ENCODE measurements at places on chromosomes 16 and 17.

- no peak for DNase-seq
Observed at GRCh38 chr17:76327696-76328095, 19.6 kb upstream of the QRICH2 start.

- no peak for DNase-seq
Observed at GRCh38 chr17:13596241-13596923, 5.3 kb downstream of the HS3ST3A1 start.

DNA sequence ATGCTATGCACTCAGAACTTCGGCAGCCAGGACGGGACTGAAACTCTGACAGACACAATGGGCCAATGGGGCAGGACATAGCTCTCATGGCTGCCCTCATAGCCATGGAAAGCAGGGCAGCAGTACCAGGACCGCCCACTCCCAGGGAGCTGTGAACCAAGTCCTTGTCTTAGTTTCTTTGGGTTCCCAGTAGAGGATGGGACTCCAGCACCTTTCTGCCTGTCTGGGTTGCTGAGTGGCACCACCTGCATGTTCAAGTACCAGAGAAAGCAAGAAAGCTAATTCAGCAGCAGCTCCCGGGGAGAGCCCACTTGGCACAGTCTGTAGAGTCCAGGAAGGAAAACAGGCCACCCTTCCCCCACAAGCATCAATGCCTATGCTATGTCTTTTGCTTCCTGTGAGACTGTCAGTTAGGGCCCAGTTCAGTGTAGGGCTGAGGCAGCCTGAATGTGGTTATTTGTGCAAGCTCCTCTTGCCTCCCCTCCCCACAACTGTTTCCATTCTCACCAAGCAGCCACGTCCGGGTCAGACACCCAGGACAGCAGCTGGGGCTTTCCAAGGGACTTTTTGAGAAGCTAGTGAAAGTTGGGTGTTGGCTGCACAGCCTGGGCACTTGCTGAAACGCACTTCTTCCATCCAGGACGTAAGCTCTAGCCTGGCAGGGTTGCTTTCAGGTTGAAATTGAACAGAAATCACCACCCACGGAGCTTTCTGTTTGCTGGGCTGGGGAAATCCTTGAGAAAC lies 7.8 kb downstream of the SUPT4H1 start:
- DNase-seq, result peak; percentile 69

- no peak for DNase-seq
Observed at GRCh38 chr16:85607321-85607765, 5.8 kb upstream of the GSE1 start.

DNA sequence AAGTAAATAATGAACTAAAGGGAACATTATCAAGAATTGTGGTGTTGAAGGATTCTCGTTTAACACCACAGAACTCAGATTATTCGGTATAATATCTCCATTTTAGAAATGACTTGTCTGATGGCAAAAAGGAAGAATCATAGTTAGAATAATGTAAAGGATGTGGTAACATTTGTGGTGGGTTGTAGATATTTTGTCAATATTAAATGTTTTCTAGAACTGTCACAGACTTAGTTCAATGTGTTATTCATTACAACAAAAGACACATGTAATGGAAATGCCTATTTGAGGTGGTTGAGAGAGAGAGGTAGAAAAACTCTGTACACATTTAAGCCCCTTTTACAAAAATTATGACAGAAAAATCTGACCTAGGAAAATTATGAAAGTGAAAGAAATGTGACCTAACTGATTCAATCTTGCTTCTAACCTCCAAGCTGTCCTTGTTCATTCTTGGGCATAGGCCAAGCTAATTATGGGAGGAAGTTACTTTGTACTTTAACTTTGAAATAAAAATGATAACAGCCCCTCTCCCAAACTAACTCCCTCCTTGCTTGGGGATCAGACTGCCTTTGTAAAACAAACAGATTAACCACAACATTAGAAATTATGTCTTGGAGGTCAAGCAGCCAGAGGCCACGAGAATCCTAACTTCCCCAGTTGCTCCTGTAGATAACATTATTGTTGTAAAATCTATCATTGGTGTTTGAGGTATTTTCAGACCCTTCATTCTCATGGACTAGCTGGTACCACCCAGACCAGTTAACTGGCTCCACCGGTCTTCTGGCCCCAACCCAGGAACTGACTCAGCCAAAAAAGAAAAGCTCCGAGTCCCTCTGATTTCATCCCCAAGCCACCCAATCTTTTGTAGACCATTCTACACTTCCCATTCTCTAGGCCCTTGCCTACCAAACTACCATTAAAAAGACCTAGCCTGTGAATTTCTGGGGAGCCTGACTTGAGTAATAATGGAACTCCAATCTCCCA lies 1287.8 kb upstream of the CDH8 start:
- no peak for DNase-seq

DNA sequence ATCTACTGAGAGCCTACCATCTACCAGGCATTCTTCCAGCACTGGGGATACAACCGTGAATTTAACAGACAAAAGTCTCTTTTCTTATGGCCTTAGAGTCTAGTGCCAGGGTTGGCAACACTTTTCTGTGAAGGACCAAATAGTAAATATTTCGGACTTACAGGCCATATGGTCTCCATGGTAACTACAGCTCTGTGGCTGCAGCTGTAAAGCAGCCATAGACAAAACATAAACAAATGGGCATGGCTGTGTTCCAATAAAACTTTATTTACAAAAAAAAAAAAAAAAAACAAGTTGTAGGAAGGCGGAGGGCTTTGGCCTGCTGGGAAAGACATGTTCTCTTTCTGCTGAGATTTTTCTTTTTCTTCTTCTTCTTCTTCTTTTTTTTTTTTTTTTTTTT lies 98.7 kb downstream of the ABCC12 start:
- no peak for DNase-seq

- DNase-seq, result no peak
Observed at GRCh38 chr17:14429084-14429483, 128.2 kb downstream of the HS3ST3B1 start.

DNA sequence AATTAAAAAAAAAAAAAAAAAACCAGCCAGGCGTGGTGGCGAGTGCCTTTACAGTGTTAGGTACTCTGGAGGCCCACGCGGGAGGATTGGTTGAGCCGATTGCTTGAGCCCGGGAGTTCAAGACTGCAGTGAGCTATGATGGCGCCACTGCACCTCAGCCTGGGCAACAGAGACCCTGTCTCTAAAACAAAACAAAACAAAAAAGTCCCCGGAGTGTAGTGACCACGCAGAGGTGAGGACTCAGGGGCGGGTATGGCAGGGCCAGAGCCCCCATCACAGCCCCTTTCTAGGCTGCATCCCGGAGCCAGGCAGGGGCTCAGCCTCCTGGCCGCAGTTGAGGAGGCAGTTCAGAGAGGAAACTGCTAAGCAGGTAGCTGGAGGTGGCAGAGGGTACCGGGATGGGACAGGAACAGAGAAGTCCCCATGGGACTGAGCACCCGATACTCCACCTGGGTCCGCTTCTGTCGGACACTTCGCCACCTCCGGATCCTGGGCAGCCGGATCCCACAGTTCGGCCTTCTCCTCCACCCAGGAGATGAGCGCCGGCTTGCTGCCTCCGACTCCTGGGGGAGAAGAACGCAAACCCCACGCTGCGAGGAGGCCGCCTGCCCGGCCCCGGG lies 800 bp downstream of the ZNF747 start:
- no peak for DNase-seq

DNA sequence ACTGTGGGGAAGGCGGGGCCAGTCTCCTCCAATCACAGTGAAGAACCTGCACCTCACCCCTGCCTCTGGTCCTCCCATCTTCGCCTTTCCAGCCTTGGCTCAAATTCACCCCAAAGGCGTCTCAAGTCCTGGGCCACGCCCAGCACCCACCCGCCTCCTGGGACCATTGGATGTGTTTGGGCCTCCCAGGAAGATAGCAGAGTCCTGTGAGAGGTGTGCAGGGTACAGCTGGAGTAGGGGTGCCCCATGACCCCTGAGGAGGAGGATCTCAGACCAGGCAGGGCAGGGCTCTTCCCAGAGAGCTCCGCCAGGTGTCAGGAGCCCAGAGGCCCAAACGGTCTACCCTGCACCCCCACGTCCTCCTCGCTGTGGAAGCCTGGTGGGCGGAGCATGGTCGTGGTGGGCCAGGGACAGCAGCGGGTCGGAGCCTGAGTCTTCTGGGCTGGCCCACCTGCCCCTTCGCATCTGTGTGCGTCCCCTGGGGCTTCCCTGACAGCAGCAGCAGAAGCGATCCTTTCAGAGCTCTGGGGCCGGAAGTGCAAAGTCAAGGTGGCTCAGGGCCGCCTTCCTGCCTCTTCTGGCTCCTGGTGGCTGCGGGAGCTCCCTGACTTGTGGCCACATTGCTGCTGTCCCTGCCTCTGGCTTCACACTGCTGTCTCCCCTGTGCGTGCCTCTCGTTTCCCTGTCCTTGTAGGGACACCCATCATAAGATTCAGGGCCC lies 34.9 kb upstream of the ZNF469 start:
- no peak for DNase-seq

DNA sequence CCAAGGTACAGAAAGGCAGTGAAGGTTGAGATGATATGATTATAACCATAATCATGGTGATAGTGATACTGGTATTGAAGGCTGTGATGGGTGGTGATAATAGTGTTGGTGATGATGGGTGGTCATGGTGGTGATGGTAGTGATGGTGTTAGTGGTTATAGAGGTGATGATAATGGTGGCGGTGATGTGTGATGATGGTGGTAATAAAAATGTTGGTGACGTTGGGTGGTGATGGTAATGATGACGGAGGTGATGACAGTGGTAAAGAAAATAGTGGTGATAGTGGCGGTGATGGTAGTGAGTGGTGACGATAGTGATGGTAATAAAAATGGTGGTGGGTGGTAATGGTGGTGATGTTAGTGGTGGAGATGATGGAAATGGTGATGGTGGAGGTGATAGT lies 65.1 kb upstream of the KDM8 start:
- no peak for DNase-seq

DNA sequence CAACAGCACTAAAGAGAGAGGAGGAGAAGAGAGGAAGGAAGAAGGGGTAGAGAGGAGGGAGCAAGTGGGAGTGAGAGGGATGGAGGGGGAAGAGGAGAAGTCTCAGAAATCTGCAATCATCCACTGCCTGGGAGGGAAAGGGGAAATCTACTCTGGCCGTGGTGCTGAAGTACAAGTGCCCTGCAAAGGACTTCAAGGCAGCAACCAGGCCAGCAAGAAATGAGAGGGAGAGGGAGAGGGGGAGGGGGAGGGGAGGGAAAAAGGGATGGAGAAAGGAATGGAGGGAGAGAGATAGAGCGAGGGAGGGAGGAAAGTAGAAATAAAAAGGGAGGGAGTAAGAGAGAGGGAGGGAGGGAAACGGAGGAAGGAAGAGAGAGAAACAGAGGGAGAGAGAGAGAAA lies 130.8 kb upstream of the EEF2KMT start:
- no peak for DNase-seq

DNA sequence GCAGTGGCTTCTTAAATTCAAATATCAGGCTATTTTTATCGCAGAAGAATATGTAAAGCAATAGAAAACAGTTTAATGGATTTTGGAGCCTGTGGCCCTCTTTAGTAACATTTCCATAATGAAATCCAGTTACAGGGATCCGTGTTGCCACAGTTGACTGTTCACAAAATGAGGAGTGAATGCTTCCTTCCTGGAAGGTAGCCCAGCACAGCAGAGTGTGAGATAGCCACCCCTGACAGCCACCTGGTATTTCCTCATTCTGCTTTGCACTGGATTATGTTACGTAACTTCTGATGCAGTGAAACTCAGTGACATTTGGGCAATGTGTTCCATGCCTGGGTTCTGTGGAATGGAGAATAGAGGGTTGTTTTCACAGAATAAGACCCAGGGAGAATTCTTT lies 517.2 kb downstream of the RBFOX1 start:
- DNase-seq, result no peak

GRCh38 chr17:56358651-56359050 lies 205.4 kb downstream of the ANKFN1 start:
- no peak for DNase-seq

- no peak for DNase-seq
Observed at GRCh38 chr16:54248863-54249710, 37.5 kb downstream of the IRX3 start.

- DNase-seq, result no peak
Observed at GRCh38 chr16:53022374-53022773, 30.3 kb downstream of the CHD9NB start.

DNA sequence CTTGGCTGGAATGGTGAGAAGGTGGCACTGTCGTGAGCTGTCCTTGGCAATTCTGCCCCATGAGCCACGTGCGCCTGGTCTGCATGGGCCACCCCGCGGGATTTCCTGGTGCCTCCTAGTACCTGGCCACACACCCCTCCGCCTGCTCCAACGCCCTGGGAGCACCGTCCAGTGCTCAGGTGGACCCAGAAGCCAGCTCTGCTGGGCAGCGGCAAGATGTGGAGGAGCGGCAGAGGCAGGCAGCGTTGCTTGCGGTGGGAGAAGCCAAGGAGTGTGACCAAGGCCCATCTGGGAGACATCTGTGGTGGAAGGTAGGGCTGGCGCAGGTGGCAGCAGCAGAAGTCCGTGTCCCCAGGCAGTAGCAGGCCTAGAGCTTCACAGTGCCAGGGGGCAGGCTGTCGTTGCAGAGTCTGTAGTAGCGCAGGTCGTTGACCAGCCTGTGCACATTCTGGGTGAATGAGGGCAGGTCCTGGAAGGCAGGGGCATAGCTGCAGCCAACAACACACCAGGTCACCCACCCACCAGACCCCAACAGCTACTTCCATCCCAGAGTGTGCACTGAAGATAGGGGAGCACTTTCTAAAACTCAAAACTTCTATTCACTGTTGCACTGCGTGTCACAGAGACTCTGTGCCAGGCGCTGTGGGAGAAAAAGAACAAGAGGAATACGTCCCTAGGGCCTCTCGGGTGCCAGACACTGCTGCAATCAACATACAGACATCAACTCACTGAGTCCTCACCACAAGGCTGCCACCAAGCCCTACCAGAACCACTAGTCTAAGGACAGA lies 34.9 kb upstream of the GSG1L start:
- no peak for DNase-seq

DNA sequence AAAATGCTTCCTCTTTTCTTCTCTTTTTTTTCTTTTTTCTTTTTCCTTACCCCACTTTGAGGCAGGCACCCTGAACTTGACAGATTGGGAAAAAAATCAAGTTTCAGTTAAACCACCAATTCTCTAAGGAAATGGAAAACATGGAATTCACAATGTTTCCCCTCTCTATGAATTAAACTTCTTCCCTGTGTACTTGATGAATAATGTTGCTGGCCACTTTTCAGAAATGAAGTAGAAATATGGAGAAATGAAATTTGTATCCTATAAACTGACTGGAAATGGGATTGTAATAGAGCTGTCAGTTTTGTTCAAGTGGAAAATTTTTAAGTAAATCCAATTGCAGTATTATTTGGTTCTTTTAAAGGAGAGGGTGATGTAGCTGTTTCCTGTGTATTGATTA lies 129.8 kb downstream of the CLEC16A start:
- no peak for DNase-seq

DNA sequence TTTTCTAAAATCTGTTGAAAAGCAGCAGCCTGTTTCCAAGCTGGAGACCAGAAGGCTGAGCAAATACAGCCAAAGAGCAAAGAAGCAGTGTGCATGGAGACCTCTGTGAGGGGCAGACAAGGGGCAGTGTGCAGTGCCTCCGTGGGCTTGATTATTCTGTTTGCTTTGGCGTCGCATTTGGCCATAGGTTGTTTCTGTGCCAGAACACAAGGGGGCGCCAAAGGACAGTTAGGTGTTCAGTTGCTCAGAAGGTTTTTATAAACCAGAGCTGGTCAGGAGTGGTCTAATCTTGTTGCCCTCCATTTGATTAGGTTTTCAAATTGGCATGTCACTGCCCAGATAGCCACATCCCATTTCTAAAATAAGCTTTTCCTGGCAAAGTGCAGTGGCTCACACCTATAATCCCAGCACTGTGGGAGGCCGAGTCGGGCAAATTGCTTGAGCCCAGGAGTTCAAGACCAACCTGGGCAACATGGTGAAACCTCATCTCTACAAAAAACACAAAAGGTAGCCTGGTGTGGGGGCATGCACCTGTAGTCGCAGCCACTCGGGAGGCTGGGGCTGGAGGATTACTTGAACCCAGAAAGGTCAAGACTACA lies 10.6 kb downstream of the MYH3 start:
- peak; percentile 50 for DNase-seq

- DNase-seq, result no peak
Observed at GRCh38 chr17:21382560-21383495, 6.7 kb downstream of the KCNJ12 start.

All from stimulated activated CD8-positive, alpha-beta memory T cell treated with anti-CD3 and anti-CD28 coated beads, Interleukin-7, amount 100 ng/mL, for 1 hour (primary cell).